CD4-positive, alpha-beta T cell treated with Interleukin-15 for 1 hour (primary cell): ENCODE measurements at places on chromosomes 2 and 18.

DNA sequence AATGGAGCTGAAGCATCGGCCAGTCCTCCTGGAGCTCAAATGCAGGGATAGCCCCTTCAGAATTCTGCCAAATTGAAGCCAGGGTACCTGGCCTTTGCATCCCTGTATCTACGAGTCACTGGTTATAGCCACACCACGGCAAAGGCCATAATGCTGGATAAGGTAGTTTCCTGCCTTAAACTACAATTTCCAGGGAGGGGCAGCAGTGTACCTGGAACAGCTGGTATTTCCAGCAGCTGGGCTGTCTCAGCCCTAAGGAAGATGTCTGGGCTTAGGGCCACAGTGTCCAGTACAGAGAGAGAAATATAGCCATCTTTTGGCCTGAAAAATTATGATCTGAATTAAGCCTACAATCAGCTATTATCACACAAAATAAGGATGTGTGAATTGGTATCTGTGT, 180.3 kb downstream of the GCA start:
- DNase-seq: no peak

DNA sequence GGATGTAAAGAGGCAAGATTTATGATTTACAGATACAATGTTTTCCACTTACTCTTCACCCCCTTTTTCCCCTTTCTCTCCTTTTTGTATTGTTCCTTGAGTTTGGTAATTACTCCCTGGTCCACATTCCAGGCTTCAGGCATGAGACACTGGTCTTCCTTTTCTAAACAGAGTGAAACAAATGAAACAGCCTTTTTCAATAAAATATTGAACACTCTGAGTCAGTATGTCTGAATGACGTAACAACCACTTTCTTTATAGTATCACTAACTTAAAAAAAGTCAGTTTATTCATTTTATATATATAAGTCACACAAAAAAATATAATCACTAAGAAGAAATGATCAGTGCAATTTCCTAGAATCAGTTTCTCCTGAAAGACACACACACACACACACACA, 79.7 kb downstream of the STRN start:
- no peak for DNase-seq

GRCh38 chr2:128069769-128070168, 21.2 kb upstream of the UGGT1 start:
- no peak for DNase-seq

DNA sequence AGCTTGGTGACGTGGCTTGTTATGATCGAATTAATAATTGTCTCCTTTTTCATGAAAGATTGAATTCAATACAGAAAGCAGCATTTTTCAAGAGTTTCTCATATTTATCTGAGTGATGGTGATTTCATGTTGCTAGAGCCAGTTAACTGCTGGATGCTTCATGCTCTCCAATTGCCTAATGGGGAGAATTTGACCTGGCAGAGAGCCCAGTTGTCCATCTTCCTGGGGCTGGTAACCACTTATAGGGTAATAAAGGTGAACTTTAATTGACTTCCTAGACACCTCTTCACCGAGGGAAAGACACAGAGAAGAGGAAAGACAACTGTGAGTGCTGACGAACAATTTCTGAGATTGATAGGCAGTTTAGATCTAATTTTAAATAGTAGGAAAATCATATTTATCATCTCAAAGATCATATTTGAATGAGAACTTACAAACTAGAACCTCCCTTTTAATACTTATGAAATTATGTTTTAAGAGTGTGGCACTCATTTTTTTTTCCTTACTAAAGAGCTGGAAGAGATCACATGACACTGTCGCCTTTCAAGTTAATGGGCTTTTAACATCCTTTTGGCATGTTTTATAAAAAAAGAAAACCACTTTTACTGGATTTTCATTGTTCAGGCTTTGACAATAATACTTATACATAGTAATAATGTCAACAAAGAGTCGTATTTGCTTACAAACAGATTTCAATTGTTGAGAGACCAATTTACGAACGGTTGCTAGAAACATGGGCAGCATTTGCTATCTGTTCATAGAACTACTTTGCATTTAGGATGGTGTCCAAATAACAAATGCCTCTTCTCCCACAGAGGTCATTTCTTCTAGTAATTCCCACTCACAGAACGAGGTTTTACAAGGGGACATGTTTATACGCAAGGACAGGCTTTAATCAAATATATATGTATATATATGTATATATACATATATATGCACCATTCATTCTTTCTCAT, 153.3 kb downstream of the RAPGEF4 start:
- DNase-seq: no peak

DNA sequence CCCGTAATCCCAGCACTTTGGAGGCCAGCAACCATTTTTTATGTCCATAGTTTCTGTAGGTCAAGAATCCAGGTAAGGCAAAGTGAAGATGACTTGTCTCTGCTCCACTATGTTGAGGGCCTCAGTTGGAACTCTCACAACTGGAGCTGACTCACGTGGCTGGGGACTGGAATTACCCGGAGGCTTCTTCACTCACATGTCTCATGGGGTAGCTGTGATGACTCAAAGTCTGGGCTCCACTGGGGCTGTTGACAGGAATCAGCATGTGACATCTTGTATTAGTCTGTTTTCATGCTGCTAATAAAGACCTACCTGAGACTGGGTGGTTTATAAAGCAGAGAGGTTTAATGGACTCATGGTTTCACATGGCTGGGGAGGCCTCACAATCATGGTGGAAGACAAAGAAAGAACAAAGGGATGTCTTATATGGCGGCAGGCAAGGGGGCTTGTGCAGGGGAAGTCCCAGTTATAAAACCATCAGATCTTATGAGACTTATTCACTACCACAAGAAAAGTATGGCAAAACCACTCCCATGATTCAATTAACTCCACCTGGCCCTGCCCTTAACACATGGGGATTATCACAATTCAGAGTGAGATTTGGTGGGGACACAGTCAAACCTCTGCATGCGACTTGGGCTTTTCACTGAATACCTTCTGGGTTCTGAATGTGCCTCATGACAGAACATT, 7.8 kb upstream of the PPP1R1C start:
- no peak for DNase-seq

DNA sequence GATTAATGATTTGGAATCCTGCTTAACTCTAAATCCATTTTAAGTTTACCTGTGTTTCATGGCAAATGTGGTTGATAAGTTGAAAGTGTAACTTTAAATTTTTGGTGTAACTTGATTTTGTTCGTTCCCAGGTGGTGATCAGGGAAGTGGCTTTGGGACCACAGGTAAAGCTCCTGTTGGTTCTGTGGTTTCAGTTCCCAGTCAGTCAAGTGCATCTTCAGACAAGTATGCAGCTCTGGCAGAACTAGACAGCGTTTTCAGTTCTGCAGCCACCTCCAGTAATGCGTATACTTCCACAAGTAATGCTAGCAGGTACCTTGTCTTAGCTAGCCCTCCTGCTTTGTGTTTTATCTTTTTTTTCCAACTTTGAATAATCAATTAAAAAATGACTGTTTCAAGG, 62.8 kb downstream of the AGFG1 start:
- DNase-seq: no peak

DNA sequence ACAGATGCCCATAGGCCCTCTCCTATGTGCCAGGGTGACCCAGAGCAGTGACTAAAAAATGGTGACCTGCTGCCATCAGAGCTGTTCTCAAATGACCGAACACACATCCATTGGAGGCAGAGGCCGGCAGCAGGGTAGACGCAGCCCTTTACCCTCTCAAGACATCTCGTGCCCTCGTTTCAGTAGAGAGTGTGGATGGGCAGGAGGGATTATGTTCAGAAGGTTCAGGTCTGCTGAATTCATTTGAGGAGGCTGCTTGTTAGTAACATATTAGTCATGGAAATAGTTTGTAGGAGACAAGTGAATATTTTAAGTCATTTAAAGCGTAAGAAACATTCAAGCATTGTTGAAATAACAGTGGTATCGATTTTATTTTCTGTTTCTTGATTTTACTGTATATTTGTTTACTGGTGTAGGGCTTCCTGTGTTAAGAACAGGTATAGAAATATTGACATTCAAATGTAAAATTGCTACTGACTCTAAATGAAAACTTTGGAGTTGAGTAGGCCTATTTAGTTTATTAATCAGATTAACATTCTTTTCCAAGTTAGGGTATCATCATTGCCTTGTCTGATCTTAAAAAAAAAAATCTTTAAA, 82.6 kb downstream of the ZNF532 start:
- DNase-seq: no peak

DNA sequence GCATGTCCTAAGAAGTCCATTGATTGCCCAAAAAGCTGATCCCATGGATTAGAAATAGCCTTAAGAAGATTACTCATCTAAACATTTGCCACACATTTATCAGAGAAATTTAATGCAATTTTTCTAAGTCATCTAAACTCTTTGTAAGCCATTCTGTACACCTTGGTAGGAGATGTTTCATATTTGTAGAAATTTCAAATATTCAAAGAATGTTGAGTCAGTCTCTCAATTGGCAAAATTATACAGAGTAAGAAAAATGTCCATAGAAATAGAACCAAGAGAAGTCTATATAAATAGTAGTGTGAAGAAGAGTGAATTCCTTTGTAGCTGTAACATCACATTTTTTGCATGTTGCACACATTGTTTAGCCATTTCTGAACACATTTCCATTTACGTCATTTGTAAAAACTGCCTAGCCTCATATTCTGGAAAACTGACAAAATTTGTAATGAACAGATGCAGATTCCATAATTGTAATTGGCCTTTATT, 128.6 kb downstream of the MSTN start:
- no peak for DNase-seq

- no peak for DNase-seq
Measured at GRCh38 chr2:101753720-101754490, 56.4 kb downstream of the MAP4K4 start.

GRCh38 chr2:152396051-152396511, 61.1 kb downstream of the FMNL2 start:
- no peak for DNase-seq

DNA sequence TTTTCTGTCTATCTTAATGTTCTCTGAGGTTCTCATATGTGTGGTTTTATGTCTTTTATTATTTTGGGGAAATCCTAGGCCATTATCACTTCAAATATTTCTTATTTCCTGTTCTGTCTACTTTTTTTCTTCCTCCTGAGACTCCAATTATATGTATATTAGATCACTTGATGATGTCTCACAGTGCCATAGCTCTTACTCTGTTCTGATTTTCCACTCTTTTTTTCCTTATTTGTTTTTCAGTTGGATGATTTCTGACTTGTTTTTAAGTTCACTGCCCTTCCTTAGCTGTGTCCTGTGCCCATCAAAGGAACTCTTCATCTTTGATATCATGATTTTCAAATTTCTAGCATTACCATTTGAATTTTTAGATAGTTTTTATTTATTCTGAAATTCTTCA, 24.1 kb downstream of the FAM228B start:
- no peak for DNase-seq

DNA sequence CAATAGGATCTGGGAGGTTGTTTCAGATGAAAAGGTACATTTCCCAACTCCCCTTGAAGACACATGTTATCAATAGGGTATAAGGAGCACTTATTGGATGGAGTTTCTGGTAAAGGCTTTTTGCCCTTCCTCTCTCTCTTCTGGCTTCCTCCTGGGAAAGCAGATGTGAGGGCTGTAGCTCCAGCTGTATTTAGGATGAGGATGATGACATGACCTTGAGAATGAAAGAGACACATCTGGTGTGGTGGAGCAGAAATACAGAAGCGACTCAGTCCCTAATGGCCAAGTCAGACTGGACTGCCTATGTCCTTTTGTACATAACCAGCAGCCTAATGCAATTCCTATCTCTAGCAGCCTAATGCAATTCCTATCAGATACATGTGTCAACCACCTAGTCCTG, 100.9 kb upstream of the NXPH2 start:
- no peak for DNase-seq

DNA sequence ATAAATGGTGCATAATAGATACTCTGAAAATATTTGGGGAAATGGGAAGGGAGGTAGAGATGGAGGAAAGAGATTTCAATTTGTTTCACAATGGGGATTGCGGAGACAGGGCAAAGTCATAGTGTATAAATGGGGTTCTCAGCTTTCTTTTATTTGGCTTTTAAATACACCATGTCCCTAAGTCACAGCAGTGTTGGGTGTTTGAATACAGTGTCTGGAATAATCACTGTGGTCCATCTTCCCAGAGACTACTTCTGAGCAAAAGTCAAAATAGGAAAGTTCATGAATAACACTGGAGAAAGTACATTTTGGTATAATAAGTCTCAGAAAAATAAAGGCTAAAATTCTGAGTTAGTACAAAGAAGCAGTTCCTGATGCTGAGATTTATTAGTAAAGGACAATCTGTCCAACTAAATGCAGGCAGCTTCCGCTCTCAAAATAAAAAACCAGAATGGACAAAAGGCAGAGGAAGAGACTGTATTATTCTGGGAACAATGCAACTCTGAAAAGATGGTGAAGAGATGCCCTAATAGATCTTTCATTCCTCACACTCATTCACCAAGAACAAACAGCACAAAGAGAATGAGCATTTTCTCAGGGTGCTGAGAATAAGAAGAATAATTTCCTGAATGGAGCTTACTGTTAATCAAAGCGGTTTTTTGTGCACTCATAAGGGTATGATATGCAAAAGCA, 295.4 kb upstream of the PIK3C3 start:
- DNase-seq: no peak

DNA sequence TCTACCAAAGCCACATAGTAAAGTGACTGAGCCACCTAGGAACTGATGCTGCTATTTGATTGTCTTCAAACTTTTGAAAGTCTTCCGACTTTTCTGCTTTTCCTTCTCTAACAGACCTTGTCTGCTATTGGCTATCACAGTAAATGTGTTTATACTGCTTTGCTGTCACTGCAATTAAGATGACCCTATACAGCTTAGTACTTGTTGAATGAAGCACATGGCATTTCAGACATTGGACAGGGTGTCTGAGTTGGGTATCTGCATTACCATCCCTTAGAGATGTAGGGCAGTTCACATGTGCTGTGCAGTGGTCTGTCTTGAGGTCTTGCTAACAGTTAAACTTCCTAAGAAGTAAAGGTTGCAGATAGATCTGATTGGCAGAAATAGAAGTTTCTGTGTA, 3.6 kb downstream of the WDR43 start:
- no peak for DNase-seq

GRCh38 chr18:8019600-8019999, 452.5 kb downstream of the PTPRM start:
- no peak for DNase-seq

DNA sequence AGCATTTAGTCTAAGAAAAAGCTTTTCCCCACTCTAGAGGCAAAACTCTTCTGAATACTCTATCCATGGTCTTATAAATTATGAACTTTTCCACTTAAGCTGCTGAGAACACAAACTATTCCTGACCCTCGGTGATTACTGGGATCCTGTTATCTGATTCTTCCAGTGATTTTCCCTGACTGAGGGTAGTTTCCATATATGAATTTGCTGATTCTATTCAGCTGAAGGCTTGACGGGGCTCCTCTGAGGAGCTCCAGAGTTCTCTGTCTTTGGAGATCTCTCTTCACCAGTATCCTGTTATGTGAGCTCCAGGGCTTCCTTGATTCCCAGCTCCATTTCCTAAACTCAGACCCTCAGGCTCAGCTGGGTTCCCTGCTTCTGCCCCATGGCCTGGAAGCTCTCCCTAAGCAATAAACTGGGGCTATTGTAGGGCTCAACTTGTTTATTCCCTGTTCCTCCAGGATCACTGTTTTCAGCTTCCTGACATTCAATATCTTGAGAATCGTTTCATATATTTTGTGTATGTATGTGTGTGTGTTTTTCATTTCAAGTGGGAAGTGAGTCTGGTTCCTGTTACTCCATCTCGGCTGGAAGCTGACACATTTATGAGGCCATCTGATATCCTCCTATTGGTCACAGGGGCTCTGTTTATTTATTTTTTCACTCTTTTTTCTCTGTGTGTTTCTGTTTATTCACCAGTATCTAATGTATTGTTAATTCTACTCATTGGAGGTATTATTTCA, 78.2 kb downstream of the ARHGAP28 start:
- DNase-seq: no peak
